ENCODE measurements at places on chromosomes 5 and 9.
A peak's percentile ranks its signal among the peaks of the same experiment; 100 is the strongest.

DNA sequence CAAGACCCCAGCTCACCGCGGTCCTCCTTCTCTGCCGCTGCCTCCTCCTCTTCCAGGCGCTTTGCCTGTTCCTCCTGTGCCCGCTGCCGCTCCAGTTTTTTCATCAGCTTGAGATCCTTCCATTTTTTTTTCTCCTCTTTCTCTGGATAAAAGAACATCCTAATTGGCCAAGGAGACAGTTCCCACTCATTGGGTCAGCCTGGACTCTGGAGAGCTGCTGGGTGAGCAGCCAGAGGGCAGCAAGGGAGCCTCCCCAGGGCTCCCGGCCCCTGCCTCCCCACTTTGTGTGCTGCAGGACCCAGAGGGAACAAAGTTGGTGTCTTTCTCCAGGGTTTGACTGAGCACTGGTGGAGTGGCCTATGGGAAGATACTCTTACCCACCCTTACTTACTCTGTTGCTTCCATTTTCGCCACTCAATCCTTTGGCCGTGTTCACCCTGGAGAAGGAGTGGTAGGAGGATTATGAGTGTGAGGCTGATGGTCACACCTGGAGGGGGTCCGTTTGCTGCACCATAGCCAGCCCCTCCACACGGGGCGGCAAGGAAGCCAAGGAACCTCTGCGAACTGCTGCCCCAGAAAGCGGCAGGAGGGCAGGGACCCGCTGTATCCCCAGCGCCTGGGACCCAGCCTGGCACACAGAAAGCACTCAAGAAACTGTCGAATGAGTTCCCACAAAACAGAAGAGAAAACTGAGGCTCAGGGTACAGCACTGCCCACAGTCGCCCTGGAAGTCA is 708 bp downstream of the SPOUT1 start:
- no peak for DNase-seq

- DNase-seq = no peak
Observed at GRCh38 chr5:177098120-177098469, 11.4 kb downstream of the FGFR4 start.

DNA sequence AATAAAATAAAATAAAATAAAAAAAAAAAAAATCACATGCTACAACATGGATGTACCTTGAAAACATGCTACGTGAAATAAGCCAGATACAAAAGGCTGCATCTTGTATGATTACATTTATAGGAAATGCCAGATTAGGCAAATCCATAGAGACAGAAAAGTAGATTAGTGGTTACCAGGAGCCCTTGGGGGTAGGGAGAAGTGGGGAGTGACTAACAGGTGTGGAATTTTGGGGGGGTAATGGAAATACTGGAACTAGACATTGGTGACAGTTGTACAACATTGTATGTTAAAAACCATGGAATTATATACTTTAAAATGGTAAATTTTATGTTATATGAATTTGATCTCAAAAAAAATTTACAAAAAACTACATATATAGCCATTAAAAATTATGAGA is 47.3 kb downstream of the SLC1A1 start:
- DNase-seq = no peak

- no peak for DNase-seq
Observed at GRCh38 chr9:109717342-109717741, 62.7 kb upstream of the PALM2AKAP2 start.

GRCh38 chr5:16552666-16553343 is 64.0 kb downstream of the RETREG1 start:
- peak; percentile 49 for DNase-seq

DNA sequence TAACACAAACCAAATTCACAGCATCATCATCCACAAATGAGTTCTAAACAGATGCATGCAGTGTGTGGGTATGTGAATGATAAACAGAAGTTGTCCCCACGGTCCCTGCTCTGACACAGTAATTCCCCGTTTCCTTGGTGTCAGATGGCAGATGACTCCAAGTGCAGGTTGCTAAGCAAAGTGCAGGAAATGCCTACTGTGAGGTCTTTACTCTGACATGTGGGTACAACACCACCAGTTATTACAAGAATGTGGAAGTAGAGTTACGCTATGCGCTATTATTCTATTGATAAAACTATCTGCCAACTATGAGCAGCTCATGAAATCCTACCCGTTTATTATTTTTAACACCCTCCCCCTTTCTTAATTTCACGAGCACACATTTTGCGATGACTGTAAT is 448.9 kb downstream of the BNC2 start:
- DNase-seq = no peak

DNA sequence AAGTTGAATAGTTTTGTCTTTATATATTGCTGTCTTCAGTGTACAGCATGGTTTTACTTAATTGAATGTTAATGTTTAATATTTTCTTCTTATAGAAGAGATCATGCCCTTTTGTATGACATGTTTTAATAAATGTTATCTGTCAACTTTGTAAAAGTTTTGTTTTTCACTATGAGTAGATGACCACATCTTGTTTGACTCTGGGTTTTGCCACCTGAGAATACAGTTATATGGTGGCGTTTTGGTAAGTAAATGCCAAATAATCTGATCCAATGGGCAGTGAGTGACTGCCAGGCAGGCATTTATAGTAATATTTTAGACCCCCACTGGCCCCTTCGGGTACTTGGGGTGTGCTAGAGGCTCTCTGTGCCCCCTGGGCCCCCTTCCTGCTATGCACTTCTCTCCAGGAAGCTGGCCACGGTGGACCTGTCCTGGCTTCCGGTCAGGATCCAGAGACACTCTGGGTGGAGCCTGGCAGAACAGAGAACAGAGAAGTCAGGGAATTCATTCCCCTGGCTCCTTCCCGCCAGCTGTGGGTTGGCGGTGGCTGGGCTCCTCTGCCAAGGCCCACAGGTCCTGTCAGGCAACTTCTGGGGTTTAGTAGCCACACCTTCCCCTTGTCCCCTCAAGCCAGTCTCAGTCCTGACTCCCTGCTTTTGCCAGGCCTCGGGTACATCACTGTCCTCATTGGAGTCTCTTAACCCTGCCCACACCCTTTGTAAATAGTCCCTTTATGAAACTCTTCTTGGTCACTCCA is 22.2 kb upstream of the ZBTB34 start:
- no peak for DNase-seq

GRCh38 chr9:110133059-110133458 is 74.9 kb downstream of the C9orf152 start:
- no peak for DNase-seq

DNA sequence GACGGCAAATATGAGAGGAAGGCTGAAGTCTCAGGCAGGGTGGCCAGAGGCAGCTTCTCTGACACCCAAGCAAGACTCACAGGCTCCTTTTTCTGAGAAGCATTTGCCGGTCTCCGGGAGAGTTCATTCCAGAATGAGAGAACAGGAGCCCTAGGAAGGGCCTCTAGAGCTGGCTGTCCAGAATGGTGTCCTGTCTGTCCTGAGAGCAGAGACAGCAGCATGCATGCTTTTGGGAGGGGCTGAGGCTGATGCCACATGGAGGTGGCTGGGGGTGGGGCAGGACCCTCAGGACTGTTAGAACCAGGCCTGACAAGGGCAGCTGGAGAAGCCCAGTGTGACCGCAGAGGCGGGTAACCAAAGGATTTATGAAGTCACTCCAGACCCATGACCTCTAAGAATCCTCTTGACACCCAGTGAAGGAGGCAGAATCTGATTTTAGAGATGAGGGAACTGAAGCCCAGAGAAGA is 60.0 kb downstream of the SHB start:
- no peak for DNase-seq

GRCh38 chr5:35963381-35963843 is 25.0 kb upstream of the CAPSL start:
- DNase-seq = no peak

DNA sequence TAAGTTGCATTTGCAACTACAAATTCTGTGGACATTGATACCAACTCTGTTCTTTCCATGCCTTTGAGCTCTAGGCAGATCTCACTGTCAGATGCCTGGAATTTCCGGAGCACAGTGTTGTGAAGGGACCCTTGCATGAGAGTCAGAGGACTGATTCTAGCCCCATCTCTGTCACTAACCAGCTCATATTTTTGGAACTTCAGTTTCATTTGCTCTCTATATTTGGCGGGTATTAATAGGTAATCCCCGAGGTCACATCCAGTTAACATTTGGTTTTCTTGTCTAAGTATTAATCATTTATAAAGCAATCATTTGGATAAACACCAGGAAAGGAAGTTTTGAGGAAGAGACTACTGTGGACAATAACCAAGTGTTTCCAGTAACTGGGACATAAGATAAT is 115.7 kb downstream of the MAN2A1 start:
- DNase-seq = no peak

GRCh38 chr9:5301544-5301943 is 3.0 kb downstream of the RLN2 start:
- no peak for DNase-seq

DNA sequence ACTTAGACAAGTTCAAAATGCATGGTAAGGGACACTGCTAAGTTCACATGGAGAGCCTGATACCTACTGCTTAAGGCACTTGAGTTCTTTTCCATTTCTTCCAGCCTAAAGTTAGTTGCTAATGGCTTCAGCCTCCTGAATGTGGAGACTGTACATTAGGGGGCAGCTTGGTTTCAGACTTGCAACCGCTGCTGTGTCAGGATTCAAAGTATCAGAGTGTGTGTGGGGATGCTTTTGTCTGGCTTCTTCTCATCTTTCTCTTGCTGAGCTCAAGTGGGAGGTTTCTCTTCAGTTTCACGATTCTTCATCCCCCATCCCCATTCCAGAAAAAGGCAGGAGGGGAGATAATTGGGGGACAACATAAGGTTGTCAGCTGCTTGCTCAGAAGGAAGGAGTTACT is 49.4 kb downstream of the ATP10B start:
- no peak for DNase-seq

DNA sequence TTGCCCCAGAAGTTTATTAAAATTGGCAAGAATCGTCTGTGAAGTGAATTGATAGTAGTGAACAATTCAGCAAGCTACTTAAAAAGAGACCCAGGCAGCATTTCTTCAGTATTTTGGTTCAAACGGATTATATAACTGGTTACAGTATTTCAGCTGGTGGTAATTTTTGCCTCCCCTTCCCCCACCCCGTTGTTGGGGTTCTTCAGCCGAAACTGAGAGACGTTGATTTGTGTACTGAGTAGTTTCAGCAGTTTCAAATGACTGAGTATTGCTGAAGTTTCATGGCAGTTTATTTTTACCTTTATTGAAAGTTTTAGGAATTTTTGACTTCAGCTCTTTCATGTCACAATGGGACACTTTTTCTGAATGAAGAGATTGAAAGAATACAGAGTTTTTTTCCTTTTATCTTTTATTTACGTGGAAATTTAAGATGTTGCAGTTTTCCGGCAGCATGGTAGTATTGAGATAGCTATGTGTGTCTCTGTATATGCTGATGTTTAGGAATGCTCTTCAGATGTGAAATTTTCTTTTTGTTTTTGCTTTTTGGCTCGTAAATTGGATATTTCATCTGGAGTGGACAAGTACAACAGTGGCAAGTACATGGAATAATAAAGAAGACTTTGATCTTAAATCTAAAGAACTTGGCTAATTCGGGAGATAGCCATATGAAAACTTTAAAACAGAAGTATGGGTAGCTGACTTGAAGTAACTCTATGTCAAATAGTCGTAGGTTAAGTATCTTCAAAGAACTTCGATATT is 1.9 kb downstream of the GPBP1 start:
- DNase-seq = no peak

- DNase-seq = no peak
Observed at GRCh38 chr5:137260820-137261695, 238.1 kb downstream of the SPOCK1 start.

DNA sequence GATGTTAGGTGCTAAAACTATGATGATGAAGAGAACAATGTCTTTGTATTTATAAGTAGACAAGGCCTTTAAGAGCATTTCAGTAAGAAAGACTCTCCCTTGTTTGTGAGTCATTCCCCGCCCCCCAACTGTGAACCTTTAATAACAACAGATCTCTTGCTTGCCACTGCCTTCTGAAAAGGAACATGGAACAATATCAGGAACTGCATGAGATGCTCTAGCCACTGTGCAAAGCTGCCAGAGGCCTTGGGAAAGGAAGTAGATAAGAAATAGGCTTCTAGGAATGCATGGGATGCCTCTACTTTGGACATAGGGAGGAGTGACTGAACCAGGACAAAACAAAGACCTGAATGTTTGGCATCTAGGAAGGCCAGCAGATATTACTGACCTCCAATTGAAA is 296.1 kb upstream of the MPDZ start:
- no peak for DNase-seq

DNA sequence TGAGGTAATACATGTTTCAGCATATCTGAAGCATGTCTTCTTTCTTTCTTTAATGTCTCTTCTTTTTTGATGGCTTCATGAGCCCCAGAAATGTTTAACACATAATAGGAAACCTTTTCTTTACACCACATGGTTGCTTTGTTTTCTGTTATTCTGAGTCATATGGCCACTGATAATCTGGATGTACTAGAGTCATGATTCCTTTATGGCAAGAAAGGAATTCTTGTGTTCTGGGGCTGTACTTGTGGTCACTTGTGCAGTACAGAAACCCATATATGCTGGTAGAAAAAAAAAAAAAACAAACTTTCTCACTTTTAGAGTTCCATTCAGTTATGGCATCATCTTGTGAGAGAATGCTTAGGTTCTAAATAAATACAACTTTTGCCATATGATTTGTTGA is 1669.3 kb upstream of the CDH9 start:
- DNase-seq = no peak

GRCh38 chr5:77167695-77168121 is 42.8 kb upstream of the PDE8B start:
- DNase-seq = no peak

GRCh38 chr5:178995341-178995690 is 196 bp upstream of the GRM6 start:
- no peak for DNase-seq

DNA sequence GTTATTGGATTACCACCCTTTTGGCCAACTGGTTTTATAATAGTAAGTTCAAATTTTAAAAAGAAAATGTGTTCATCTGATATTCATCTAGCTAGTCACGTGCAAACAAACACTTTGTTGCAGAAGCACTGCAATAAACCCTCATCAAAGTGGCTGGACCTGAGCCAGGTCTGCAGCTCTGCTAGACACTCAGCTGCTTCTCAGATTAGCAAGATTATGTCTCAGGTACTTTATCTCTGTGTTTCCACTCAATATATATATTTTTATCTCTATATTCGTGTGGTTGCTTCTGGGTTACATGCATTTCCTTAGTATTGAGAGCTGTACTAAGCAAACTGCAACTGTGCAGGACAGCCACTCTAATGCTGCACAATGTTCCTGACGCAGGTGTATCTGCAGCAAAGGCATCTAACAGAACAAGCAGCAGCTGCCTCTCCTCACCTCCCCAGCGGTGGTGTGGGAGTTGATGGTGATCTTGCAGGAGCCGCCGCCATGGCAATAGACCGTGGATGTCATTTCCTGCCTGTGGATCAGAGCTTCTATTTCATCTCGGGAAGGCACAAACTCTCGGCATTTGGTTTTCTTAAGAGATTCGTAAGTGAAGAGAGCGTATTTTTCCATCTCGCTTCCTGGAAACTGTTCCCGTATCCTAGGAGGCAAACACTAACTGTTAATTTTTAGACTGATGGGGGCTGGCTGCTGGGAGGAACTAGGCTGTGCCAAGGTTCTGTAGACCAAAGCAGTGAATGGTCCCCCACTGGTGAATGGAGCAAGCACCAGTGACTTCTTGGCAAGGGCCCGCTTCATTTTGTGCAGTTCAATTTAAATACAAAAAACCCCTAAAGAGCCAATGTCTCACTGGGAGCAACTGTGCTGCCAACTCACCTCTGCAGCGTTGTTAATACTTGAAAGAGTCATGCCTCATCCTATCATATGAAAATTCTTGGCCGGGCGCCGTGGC is 56.7 kb upstream of the RETREG1 start:
- DNase-seq = no peak

Data from activated naive CD8-positive, alpha-beta T cell treated with anti-CD3 and anti-CD28 coated beads, Interleukin-2, amount 10 ng/mL, durations not matched to agents 7 days and 5 days (primary cell).